Chondrocyte (in vitro differentiated cells): ENCODE measurements at places on chromosomes 2 and 18.

DNA sequence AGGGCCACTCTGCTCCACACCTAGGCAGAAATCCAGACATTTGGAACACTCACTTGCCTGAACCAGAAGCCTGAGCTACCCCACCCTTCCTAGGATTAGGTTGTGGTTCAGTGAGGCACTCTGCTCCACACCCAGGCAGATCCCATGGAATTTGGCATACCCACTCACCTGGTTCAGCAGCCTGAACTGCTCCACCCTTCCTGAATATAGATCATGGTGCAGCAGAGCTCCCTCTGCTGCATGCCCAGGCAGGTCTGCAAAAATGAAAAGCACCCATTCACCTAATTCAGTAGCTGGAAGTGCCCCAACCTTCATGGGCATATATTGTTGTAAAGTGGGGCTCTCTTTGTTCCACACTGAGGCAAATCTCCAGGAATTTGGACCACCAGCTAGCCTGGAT is 185.1 kb upstream of the CNTNAP5 start:
- DNase-seq: no peak

- no peak for DNase-seq
Observed at GRCh38 chr2:174336501-174337336, 2.0 kb downstream of the SP9 start.

GRCh38 chr18:24126155-24126961 is 12.5 kb upstream of the CABYR start:
- no peak for DNase-seq

- DNase-seq: no peak
Observed at GRCh38 chr18:3453540-3454364, 3.8 kb downstream of the TGIF1 start.

- DNase-seq: no peak
Observed at GRCh38 chr2:241490825-241491506, 17.4 kb downstream of the STK25 start.

- DNase-seq: no peak
Observed at GRCh38 chr18:75454022-75454795, 26.7 kb upstream of the SMIM21 start.

DNA sequence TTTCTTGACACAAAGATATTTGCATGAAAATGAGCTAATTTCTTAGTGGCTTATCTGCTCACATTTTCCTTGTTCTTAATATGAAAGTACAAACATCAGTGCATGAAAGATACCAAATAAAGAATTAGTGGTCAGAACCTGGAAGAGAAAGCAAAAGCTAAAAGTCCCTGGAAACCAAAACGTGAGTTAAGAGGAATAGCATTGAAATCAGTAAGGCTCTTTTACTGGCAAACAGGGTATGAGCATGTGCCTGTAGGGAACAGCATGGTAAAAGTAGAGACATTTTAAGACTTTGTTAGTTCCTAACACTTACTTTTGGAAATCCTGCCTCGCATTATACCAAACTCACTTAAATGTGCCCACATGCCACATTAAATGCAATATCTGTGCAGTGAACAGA is 31.9 kb upstream of the CWC22 start:
- DNase-seq: no peak
